Stimulated activated CD8-positive, alpha-beta memory T cell treated with anti-CD3 and anti-CD28 coated beads, Interleukin-7, amount 100 ng/mL, for 1 hour (primary cell): ENCODE measurements at places on chromosomes 3 and 15.

DNA sequence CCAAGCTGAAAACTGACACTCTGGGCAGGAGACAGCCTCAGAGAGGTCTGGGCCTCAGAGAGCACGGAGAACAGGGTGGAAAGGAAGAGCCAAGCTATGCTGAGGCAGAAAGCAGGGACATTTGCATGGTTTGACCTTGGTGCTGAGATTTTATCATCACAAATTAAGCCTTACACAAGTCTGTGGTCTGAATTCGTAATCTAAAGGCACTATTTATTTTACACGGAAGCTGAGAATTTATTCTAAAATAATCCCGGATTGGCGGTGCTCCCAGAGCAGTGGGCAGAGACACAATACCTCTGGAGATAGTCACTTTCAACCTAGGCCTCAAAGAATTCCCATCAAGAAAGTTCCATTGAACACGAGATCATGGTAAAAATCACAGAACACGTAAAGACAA is 47.5 kb downstream of the CFAP92 start:
- no peak for DNase-seq

DNA sequence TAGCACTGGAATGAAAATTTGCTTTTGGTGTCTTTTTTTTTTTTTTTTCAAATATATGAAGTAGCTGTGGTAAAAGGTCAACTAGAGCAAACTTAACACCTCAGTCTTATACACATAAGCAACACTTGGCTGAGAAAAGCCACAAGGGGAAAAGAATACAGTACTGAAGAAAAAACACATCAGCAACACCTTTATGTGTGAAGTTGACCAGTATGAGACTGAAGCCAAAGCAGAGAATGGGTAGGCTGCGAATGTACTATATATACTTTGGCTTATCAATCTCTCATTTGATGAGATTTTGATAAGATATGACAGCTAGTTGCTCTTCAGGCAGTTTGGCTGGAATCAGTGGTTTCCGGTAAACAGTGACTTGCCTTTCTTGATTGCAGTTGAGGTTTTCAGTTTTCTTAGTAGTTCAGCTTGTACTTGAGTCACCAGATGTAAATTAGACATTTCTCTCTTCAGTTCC is 22.0 kb upstream of the ZCWPW2 start:
- DNase-seq: no peak

DNA sequence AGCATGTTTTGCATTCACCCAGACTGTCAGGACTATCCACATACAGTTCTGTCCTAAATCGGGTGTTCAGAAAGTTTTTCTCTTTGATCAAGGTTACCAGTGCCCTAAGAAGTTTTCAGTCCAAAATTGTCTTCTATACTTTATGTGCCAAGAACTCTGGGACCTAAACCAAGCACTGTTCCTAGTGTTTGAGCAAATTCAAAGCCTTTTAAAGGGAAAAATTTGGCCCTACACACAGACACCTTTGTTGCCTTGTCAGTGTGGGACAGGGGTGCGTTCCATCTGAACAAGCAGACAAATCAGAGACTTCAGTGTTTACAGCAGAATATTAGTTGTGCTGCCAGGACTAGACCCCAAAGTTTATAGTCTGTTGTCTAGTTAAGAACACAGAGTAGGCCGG is 50.6 kb downstream of the DGKG start:
- no peak for DNase-seq

GRCh38 chr15:39629906-39630305 is 49.0 kb downstream of the THBS1 start:
- no peak for DNase-seq

- no peak for DNase-seq
Observed at GRCh38 chr15:68426116-68426515, 5.8 kb downstream of the ITGA11 start.

- no peak for DNase-seq
Observed at GRCh38 chr15:85489773-85490493, 109.5 kb downstream of the AKAP13 start.

DNA sequence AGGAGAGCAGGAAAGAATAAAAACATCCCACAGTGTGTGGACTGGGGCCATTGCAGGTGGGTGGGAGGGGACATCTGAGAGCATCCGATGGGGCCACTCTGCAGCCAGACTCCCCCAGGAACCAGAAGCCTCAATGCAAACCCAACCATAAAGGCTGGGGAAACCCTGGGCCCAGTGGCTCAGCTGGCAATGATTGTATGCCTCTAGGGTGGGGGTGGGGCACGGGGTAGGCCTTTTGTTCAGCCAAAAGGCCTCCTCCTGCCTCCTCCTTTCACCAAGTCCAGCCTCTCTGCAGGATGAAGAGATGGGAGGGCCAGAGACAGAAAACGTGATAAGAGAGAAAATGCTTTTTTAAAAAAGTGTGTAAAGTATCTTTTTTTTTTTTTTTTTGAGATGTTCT is 45.5 kb upstream of the HERC1 start:
- DNase-seq: no peak

GRCh38 chr3:188396900-188397299 is 242.9 kb downstream of the LPP start:
- DNase-seq: no peak

- DNase-seq: no peak
Observed at GRCh38 chr3:55790596-55791350, 303.7 kb upstream of the WNT5A start.

DNA sequence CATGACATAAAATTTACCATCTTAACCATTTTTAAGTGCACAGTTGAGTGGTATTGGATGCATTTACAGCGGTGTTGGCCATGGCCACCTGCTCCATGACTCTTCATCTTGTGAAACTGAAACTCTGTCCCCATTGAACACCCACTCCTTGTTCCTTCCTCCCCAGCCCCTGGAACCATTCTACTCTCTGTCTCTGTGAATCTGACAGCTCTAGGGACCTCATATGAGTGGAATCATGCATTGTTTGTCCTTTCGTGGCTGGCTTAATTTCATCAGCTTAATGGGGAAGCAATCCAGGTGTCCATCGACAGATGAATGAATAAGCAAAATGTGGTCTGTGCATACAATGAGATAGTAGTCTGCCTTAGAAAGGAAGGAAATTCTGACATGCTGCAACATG is 42.5 kb downstream of the PLXNA1 start:
- no peak for DNase-seq

DNA sequence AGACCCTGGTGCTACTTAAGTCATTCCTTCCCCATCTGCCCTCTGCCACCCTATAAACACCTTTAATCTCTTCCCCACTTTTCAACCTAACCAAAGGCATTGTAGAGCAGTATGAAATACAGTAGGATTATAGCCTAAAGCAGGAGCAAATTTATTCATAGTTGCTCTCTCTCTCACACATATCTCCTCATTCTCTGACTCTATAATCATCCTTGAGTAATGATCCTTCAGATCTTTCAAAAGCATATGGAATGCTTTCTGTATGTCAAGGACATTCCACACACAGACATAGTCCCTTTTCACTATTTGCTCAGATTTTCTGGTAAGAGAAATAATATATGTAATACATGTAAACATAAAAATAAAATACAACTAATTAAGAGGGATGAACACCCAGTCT is 54.1 kb downstream of the TRPC1 start:
- DNase-seq: no peak

DNA sequence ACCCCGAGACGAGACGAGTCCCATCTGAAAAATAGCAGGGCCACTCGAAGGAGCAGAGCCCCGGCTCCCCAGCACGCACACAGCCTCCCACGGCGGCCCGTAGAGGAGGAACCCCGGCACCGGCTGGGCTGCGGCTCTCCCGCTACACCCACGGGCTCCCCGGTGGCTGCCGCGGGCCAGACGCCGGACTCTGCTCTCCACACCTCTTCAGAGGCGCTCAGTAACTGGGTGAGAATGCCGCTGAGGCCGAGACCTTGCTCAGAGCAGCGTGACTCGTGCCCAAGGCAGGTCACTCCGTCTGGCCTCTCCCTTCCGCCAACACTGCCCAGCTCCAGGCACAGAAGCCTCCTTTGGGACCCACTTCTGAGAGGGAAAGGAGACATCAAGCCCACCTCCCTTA is 34.4 kb downstream of the TNK2 start:
- DNase-seq: no peak

GRCh38 chr3:16697443-16698147 is 92.4 kb upstream of the DAZL start:
- DNase-seq: no peak

- DNase-seq: no peak
Observed at GRCh38 chr3:159025733-159026132, 223.9 kb downstream of the MFSD1 start.

- no peak for DNase-seq
Observed at GRCh38 chr3:11721479-11721878, 77.8 kb upstream of the VGLL4 start.

DNA sequence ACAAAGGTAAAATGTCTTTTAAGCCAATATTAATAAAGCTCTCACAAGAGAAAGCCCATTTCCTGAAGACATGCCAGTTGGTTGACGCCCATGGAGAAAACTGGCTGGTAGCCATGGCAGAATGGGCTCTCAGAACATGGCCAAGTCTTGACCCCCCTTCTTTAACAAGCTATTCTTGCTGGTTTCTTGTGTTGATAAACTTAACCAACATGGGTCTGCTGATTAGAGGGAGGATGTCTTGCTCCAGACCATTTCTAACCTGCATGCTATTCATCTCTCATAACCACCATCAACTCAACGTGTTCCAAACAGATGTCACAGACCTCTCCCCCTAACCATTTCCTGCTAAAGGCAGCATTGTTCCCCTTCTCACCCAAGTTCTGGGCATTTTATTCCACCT is 25.7 kb downstream of the NTRK3 start:
- DNase-seq: no peak

DNA sequence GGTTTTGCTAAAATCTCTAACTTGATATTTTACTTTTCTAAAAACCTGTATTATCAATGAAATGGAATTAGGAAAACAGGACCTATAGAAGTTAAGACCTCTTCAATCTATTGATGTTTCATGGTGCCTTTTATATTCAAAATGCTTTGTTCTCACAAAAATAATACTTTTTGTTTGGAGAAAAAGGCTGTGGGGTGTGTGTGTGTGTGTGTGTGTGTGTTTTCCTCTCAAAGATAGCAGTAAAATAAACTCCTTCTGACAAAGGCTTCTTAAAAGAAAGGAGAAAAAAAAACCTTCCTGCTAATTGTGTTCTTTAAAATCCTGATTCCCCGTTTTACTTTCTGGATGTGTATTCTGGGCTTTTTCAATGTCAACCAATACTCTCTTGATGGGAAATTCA is 54.5 kb downstream of the RBM6 start:
- DNase-seq: no peak

DNA sequence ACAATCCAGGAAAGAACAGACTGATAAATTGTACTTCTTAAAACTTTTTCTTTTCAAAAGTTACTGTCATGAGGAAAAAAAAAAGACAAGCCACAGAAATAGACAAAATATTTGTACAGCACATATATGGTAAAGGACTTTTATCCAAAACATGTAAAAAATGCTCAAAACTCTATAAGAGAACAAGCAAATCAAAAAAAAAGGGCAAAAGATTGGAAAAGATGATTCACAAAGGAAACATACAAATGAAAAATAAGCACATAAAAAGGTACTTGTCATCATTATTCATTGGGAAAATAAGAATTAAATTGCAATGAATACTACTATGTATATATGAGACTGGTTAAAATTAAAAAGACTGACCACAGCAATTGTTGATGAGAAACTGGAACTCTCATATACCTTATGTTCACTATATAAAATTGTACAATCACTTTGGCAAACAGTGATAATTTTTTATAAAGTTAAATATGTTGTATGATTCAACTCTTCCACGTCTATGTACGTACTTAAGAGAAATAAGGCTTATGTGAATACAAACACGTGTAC is 39.7 kb downstream of the DIPK2A start:
- DNase-seq: no peak

DNA sequence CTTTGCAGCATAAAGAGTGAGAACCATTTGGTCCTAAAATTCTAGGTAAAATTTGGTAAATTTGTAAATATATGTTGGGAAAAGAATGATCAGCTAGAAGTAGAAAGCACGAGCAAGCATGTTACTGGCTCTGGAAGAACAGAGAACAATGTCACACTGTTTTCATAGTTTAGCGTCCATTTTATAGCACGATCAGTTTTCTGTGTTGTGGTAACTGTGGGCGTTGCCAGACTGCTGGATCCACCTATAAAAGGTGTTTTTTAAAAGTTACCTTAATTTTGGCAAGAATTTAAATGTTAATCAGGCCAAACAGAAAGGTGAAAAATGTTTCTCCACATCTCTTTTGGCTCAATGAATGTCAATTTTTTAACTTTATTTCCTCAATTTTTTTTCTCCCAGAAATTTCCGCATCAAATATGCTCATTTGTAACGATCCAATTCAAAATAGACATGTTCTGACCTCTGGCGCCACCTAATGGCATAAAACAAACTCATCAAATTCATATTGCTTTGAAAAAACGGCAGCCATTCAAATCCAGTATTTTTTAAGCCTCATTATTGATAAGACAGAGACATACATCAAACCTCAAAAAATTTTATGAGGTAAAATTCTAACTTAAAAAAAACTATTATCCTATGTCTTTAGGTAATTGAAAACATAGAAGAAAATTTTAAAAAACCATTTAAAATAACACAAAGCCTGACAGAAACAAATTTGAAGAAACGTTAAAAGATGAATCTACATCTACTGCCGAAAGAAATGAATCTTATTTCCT is 5.5 kb upstream of the GP5 start:
- DNase-seq: no peak

- no peak for DNase-seq
Observed at GRCh38 chr3:6542795-6543194, 318.1 kb upstream of the GRM7 start.

- DNase-seq: no peak
Observed at GRCh38 chr3:123431658-123432324, 17.1 kb downstream of the ADCY5 start.

DNA sequence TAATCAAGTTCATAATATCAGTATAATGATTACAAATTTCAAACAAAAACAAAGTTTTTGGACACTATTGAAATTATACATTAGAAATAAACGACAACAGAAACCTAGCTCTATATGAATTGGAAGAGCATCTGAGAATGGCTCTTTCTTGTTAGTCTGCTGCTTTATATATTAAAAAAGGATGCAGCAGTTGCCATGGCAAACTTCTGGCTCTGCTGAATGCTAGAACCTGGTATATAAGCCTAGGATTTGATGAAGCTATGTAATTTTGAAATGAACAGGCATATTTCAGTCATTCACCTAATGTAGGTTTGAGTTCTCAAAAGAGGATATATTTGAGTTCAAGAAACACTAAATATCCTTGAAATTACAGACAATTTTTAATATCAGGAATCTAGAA is 252.7 kb upstream of the KCNMB2 start:
- DNase-seq: no peak

DNA sequence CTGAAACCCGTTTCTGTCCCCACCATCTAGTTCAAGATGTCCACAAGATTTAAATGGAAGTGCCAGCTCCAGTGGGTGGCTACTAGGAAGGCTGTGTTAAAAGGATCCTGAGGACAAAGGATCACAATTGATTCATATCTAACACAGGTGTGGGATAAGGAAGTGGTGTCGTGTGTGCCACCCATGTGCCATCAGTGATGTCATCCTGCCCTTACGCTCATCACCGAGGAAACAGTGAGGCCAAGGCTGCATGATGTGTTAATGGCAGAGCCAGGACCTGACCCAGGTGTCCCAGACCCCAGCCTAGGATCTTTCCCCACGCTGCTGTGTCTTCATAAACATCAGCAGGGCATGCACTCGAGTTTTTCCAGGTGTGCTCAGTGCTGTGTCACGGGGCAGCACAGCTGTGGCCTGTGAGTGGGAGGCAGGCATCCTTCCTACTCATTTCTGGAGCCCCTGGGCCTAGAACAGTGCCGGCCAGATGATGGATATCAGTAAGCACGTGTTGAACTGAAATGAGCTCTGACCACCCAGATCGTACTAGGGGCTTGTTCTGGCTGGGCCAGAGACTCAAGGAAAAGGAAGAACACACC is 10.6 kb upstream of the TGM5 start:
- no peak for DNase-seq

GRCh38 chr3:152270937-152271336 is 2.2 kb downstream of the MBNL1 start:
- no peak for DNase-seq
